ENCODE measurements at places on chromosomes 2 and 18. TPM values are rescaled to one million over a fixed set of nuclear protein-coding genes. Genes with fewer than 3 reads are reported as not detected.
A peak's percentile ranks its signal among the peaks of the same experiment; 100 is the strongest.

DNA sequence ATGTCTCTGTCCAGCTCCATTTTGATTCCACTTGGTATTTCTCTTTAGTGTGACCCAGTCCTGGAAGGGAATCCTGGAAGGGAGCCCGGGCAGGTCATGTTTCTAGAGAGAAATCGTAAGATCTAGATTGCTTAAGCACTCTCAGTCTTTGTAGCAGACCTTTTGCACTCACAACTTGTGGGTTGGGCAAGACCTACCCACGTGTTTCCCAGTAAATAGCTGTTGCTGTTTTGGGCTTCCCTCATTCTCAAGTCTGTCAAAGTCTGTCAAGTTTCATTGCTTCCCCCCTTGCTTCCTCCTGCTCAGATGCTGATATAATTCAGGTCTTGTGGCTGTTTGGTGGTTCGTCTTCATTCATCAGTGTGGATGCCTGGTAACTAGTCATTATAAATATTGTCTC, 17.4 kb upstream of the NEMP2 start:
- no peak for DNase-seq

DNAJC27 gene
- 3.7 TPM for polyA plus RNA-seq

FOXI3 gene
- polyA plus RNA-seq, result not detected

DNA sequence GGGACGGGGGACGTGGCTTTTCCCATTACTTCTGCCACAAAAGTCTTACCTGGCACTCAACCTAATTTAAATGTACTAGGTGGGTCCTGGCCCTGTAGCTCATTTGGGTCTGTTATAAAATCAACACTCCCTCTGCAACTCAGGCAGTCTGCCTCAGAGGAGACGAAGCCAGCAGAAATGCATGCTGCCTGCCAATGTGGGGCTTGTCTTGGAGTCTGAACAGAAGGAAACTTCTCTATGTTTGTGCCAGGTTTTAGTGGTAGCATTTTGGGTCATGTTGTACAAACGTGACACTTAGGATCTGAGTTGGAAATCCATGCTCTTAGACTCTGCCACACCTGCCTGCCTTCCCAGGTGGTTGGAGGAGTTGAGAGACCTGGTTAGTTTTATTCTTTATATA, 292.5 kb upstream of the FAM98A start:
- no peak for DNase-seq

RUFY4 gene
- not detected for polyA plus RNA-seq

CCNT2 gene
- 20.5 TPM for polyA plus RNA-seq

- peak; percentile 35 for DNase-seq
Measured at GRCh38 chr2:119106301-119106897, 52.2 kb downstream of the C1QL2 start.

ACAA2 gene
- 35.5 TPM for polyA plus RNA-seq

MALL gene
- not detected for polyA plus RNA-seq

DNA sequence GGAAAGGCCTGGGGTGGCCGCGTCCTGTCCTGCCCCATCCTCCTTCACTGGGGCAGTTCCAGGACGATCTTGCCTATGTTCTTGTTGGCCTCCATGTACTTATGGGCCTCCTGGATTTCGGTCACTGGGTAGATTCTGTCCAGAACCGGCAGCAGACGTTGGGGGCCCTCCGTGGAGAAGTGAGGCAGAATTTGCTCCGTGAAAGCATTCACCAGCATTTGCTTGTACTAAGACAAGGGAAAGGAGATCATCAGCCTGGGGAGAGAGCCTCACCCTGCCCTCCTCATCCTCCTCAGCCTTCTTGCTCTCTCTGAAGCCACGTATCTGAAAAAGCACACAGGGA, 1.4 kb upstream of the SF3B6 start:
- no peak for DNase-seq

DNA sequence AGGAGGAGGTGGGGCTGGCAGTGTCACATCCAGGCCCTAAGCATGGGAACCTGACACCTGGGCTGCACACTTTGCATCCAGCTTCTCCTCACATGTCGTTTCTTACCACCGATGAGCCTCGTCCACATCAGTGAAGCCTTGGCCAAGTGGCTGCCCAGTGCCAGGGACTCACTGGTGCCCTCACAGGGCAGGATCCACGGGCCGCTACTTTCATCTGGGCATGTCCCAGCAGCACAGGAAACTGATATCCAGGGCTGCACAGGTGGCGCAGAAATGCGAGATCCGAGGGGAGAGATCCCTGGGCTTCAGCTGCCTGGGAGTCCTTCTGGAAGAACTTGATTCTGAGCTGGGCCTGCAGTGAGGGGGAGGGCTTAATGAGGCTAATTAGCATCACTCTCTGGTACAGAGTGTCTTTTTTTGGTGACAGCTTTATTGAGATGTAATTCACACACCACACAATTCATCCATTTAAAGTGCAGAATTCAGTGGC, 291.6 kb upstream of the HDAC4 start:
- no peak for DNase-seq

- no peak for DNase-seq
Measured at GRCh38 chr2:4291430-4291829, 588.1 kb downstream of the DCDC2C start.

ANKRD29 gene
- 0.05 TPM for polyA plus RNA-seq

GRCh38 chr2:187644981-187645380, 90.7 kb upstream of the TFPI start:
- DNase-seq, result no peak

DNA sequence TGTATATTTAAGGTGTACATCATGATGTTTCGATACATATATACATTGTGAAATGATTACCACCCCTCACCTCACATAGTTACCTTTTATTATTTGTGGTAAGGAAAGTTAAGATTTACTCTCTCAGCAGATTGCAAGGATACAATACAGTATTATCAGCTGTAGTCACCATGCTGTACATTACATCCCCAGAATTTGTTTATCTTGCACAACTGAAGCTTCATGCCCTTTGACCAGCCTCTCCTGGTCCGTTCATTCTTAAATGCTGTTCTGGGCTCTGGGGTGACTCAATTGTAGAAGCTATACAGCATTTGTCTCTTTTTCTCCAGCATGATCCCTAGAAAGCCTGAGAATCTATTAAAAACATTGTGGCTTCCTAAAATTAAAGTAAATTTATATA, 90.8 kb downstream of the PTPRM start:
- DNase-seq, result peak; percentile 80

- DNase-seq, result no peak
Measured at GRCh38 chr18:55764386-55764785, 176.4 kb upstream of the TCF4 start.

- DNase-seq, result no peak
Measured at GRCh38 chr2:197176522-197176921, 134.1 kb downstream of the ANKRD44 start.

GRCh38 chr2:206614811-206615210, 27.5 kb upstream of the FAM237A start:
- no peak for DNase-seq

BMP10 gene
- polyA plus RNA-seq, result not detected

GRCh38 chr2:226798422-226799210, 1.0 kb downstream of the IRS1 start:
- DNase-seq, result no peak

GRCh38 chr2:167914969-167915368, 332.4 kb downstream of the STK39 start:
- DNase-seq, result no peak

REG1B gene
- polyA plus RNA-seq, result not detected

DNA sequence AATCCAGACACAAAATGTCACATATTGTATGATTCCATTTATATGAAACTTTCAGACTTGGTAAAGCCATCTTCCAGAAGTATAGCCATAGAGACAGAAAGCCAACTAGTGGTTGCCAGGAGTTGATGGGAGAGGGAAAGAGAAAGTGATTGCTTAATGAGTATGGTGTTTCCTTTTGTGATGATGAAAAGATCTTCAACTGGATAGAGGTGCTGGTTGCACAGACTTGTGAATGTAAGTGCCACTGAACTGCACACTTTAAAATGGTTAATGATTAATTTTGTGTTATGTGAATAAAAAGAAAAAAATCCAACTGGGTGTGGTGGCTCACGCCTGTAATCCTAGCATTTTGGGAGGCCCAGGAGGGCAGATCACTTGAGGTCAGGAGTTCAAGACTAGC, 135.3 kb upstream of the SLC1A4 start:
- no peak for DNase-seq

GRCh38 chr2:240991378-240992263, 6.8 kb upstream of the SNED1 start:
- peak; percentile 58 for DNase-seq

- DNase-seq, result no peak
Measured at GRCh38 chr18:72973841-72974240, 106.1 kb upstream of the NETO1 start.

RNF144A gene
- polyA plus RNA-seq, result 13.9 TPM

DNA sequence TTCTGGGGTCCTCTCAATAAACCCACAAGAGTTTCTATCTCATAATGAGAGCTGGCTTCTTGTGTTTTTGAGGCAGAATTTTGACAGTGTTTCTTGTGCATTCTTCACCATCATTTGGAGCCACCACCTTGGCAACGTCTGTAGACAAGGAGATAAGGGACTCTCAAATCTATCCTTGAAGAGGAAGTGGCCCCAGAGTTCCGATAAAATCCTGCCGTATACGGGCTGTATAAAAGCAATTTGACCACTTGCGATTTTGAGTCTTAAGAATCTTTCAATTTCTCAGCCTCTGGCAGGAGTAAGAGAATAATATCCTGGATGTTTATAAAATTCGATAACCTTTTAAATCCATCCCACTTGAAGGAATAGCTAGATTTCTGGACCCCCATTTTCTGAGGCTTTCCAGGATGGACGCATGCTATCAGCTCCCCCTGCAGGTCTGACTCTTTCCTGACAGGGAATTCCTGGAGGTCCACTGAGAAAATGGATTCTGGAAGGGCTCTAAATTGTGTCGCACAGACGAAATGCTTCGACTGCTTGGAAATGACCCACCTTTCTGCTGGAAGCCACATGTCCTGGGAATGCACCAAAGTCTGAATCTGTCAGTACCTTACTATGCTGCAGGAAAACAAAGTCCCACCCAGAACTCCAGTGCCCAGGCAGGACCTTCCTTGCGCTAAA, 54.1 kb downstream of the E2F6 start:
- DNase-seq, result peak; percentile 65

FLACC1 gene
- polyA plus RNA-seq, result 0.51 TPM

DNA sequence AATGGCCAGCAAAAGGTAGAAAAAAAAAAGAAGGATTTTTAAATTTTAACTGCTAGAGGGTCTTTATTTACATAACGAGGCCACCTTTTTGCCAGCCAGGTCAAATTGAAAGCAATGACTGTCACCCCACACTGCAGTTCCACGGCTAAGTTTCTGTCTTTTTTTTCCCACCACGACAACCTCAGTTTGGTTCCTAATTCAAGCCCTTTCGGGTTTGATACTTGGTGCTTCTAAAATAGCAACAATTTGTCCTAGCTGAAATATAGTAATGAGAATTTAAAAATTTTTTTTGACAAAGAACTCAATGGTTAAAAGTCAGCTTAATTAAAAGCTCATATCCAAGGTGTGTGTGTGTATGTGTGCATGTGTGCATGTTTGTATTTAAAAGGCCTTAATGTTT, 16.4 kb upstream of the NMS start:
- DNase-seq, result no peak

DNA sequence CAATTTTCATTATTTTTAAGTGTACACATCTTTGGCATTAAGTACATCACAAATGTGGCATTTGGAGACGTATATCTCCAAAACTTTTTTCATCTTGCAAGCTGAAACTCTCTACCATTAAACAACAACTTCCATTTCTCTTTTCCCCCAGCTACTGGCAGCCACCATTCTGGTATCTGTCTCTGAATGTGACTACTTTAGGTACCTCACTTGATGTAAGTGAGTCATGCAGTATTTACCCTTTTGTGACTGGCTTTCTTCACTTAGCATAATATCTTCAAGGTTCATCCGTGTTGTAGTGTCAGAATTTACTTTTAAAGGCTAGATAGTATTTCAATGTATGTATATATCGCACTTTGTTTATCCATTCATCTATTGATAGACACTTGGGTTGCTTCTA, 17.0 kb downstream of the BABAM2 start:
- no peak for DNase-seq

Measured in HepG2 (cell line).